Activated naive CD8-positive, alpha-beta T cell treated with anti-CD3 and anti-CD28 coated beads for 36 hours (primary cell): ENCODE measurements at places on chromosomes 1 and 21. TPM values are rescaled to one million over a fixed set of nuclear protein-coding genes. Genes with fewer than 3 reads are reported as not detected.

The NGF gene
- not detected for total RNA-seq

The TNFRSF4 gene
- total RNA-seq, result 111 TPM

The FAM20B gene
- total RNA-seq, result 37.4 TPM

The FMO2 gene
- total RNA-seq, result not detected

The GJB3 gene
- total RNA-seq, result not detected

The LYPD8 gene
- total RNA-seq, result not detected

The PTAFR gene
- 0.29 TPM for total RNA-seq

The S100A14 gene
- total RNA-seq, result not detected

The EPS8L3 gene
- total RNA-seq, result not detected

The CHI3L1 gene
- not detected for total RNA-seq

The KIAA1614 gene
- total RNA-seq, result not detected

The RHEX gene
- total RNA-seq, result not detected

The XCL1 gene
- total RNA-seq, result 86.0 TPM

The VWA5B1 gene
- 0.16 TPM for total RNA-seq

The TRIM58 gene
- total RNA-seq, result 0.06 TPM

The AADACL4 gene
- not detected for total RNA-seq

The PLPPR5 gene
- total RNA-seq, result not detected
